ENCODE measurements at places on chromosomes 2 and 18.

- DNase-seq: peak; percentile 60
Observed at GRCh38 chr2:136381722-136382633, 264.0 kb upstream of the CXCR4 start.

GRCh38 chr2:36664696-36665076, 31.8 kb upstream of the VIT start:
- no peak for DNase-seq

DNA sequence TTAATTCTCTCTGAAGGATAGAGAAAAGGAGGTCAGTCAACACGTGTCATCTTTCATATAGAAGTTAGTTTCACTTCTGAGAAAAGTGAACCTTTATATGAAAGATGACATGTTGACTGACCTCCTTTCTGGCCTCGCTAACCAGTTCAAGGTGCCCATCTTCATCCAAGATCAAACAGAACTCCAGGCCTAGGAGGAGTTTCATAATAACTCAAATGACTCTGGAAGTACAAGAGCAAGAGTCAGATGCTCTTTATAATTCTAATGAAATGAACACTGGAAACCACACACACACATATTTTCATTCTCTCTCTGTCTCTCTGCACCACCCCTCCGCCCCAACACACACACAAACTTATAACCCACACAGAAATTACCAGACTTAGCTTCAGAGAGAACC, 16.3 kb downstream of the ANKRD44 start:
- no peak for DNase-seq

- DNase-seq: peak; percentile 39
Observed at GRCh38 chr18:11688972-11689668, at the start of gene GNAL. Gene GNAL (plus strand): TSS chr18:11689264. CDS start chr18:11689564, 300 bp downstream.

DNA sequence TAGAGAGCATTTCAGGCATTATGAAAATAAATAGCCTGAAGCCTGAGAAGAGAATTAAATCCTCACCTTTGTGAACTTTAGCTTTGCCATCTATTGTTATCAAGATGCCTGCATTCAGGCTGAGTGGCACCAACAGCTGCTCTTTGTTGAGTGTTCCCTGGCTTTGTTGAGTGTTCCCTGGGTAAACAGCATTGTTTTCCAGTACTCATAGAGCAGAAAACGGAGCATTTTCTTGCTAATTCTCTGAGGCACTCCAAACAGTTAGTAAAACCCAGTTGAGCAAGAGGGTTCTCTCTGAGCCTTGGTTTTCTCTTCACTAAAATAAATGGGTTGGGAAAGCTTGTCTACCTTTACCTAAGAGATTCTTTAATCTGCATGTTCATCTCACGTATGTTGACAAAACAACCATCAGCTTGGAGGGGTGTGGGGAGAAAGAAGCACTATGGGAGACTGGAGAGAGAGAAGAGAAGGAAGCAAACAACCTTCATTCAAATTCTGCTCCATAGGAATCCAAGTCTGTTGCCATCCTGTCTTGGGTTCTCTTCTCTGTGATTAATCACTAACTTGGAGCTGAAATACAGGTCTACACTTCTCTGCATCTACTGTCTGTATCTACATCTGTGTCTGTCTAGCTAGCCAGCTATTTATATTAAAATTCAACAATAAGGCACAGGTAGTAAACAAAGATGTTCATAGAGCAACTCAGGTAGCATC, 567.0 kb upstream of the SOX11 start:
- no peak for DNase-seq

- no peak for DNase-seq
Observed at GRCh38 chr18:36744261-36744876, 84.4 kb downstream of the TPGS2 start.

DNA sequence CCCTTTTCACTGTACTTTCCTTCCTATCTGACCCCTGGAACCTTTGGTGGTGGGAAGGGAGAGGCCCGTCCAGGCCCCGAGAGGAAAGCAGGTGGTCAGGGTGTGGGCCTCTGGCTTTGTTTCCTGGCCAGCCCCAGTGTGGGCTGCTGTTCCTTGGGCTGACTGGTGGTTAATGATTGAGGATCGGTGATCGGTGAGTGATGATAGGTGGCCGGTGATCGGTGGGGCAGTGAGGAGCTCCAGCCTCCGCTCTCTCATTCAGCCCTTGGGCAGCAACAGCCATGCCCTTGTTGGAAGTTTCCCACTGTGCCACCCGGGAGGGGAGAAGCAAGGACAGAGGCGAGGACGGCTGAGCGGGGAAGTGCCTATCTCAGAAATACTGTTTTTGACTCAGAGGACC, 7.3 kb downstream of the ACKR3 start:
- DNase-seq: no peak

- DNase-seq: no peak
Observed at GRCh38 chr2:86011449-86011941, 94.2 kb downstream of the POLR1A start.

GRCh38 chr2:178863130-178863855, 56.1 kb upstream of the TTN start:
- no peak for DNase-seq

- no peak for DNase-seq
Observed at GRCh38 chr2:129705085-129705484, 274.4 kb upstream of the RAB6C start.

DNA sequence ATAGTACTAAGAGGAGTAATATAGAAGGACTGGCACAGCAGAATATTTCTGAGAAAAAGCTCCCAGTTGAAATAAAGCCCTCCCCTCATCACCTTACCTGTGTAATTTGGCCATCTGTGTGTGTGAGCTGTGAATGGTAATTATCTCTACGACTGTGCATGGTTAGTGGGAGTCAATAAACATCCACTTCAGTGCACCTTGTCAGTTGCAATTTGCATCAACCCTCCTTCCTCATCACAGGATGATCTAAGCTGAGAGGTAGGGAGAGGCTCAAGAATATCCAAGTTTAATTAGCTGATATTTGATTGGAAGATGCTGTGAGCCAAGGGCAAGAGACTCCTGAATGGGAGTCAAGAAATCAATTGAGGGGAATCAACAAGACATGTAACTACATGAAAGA, 694.9 kb upstream of the KLHL29 start:
- no peak for DNase-seq

- no peak for DNase-seq
Observed at GRCh38 chr2:239118675-239119211, 270.9 kb downstream of the TWIST2 start.

DNA sequence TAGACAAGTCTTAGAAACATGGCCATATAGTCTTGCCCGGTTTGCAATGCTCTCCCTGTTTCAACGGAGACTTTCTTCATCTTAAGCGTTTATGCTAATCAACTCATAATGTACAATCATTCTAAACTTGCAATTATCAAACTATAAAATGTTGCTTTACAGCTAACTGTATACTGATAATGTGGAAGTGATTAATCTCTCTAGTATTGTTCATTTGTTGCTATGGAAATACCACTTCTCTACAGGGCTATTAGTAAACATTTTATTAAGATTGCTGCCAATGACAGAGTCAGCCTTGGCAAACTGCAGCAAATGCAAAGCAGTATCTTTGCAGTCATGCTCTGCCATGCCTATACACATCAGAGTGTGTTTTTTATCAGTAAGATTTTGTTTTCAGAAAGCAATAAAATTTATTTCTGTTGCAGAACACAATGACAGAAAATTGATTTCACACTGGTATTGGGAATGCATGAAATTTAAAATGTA, 1201.8 kb upstream of the CDH2 start:
- DNase-seq: no peak

GRCh38 chr2:67400560-67401485, 3.7 kb downstream of the ETAA1 start:
- DNase-seq: no peak

GRCh38 chr18:46449499-46449898, 207.5 kb downstream of the LOXHD1 start:
- no peak for DNase-seq

- DNase-seq: no peak
Observed at GRCh38 chr2:65850695-65851094, 418.3 kb upstream of the SPRED2 start.

GRCh38 chr2:204533629-204534370, 11.5 kb upstream of the PARD3B start:
- no peak for DNase-seq

GRCh38 chr18:6589923-6590322, 139.6 kb upstream of the ARHGAP28 start:
- DNase-seq: no peak

DNA sequence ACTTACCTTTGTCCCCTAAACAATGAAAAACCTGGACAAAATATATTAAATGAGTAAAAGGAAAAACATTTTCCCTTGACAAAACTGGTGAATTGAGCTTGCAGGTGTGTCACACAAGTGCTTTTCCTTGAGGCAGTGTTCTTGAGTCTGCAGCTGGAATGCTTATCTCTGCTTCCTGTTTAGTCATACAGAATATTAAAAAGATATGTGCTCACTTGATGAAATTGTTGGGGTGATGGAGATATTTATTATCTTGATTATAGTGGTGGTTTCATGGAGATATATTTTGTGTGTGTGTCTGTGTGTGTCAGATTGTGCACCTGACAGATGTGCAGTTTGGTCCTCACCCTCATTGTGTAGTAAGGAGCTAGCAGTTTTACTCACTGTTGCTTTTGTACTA, 3.3 kb downstream of the TAF1B start:
- DNase-seq: no peak

- DNase-seq: no peak
Observed at GRCh38 chr2:29361231-29361630, 246.0 kb downstream of the CLIP4 start.

DNA sequence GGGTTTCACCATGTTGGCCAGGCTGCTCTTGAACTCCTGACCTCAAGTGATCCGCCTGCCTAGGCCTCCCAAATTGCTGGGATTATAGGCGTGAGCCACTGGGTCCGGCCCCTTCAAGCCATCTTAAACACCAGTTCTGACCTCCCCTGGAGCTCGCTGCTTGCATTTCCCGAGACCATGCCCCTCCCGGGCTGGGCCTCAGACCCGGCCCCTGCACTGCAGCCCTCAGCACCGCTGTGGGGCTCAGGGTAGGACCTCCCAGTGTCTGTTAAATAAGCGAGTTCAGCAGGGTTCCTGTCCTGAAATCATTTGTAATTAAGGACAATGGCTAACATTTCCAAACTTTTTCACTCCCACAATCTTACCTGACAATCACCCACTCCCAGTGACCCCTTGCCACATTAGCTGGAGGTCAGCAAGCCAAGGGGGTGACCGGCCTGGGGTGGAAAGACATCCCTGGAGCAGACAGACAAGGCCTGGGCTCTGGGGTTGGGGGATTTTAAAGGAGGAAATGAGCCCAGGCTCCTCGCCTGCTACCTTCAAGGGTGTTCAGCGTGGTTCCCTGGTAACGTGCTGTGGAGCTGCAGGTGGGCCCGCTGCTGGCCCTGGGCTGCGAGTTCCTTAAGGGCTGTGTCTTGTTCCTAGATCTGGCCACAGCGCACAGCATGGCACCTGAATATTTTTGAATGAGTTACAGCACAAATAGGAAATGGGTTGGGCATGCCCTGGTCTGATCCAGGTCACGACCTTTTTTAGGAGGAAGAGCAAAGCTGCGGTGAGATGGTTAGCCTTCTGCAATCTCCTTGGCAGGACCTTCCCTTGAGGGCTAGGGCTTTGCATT, 15.1 kb downstream of the CYS1 start:
- no peak for DNase-seq

DNA sequence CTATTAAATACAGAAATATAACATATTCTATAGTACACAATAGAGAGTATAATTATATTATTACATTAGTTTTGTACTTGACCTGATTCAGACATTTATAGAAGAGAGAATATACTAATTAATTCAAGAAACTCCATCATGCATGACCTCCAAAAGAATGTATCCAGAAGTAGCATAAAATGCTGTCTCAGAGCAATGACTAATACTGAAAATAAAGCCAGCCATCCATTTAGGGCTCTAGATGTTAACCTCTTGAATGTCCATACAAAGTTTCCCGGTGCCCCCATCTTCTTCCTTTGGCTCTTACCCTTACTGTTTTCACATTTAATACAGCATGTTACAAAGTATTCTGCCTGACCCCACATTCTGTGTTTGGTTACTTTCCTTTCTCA, 102.0 kb downstream of the ARHGAP15 start:
- no peak for DNase-seq

GRCh38 chr2:144382849-144383248, 137.1 kb downstream of the ZEB2 start:
- DNase-seq: no peak

DNA sequence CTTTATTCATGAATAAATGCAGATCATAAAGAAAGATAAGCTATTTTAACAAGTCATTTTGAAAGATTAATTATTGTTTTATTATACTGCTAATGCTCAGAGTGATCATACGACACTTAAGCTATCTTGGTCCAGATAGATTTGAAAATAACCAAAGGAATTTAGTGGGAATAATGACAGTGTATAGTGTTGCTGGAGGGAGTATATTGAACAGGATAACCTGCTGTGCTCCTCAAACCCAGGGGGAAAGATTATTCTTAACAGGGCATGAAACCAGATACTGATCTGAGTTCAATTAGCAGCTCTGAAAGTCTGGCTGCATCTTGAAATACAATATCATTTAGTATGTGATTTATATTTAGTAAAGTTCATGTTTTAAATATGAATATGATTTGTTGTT, 216.3 kb upstream of the ITGA4 start:
- DNase-seq: no peak

DNA sequence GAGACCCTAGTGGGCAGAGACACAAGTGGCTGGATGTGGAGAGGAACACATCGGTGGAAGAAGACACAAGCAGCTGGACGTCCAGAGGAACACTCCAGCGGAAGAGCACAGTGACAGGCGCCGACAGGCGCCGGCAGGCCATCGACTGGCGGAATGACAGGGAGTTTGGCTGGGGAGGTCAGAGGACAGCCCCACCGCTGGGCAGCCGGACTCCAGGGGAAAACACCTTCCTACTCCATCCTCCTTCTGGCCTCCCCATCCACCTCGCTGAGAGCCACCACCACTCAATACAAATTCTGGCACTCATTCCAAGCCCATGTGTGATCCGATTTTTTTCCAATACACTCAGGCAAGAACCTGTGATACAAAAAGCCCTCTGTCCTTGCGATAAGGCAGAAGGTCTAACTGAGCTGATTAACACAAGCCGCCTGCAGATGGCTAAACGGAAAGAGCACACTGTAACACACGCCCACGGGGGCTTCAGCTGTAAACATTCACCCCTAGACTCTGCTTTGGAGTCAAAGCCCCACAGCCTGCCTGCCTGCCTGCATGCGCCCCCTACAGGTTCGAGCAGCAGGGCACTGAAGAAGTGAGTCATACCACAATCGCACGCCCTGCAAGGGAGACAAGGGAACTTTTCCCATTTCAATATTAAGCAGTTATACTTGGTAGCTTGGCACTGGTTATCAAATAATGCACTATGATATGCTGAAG, 50.2 kb upstream of the LRP1B start:
- no peak for DNase-seq

GRCh38 chr2:241063093-241063551, 39.0 kb downstream of the MTERF4 start:
- DNase-seq: no peak

- DNase-seq: no peak
Observed at GRCh38 chr2:119792907-119793312, 33.2 kb downstream of the PTPN4 start.

- DNase-seq: no peak
Observed at GRCh38 chr2:189641590-189641989, 19.7 kb upstream of the ASNSD1 start.

DNA sequence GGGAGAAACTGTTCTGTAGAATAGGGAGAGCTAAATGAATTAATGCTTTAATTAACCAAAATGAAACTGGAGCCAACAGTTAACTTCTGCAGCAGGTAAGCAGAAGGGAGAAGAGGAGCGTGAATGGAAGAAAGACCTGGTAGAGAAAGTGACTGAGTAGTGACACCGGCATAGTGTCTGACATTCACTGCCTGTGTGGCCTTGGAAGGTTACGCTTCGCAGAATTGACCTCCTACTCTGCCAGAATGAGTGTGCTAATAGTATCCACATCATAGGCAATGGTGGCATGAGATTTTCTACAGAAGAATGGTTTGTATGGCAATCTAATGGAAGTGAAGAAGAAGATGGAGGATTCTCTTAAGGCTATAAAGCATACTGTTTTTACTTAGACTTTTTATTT, 614.4 kb downstream of the CPS1 start:
- no peak for DNase-seq

All from activated CD4-positive, alpha-beta T cell treated with anti-CD3 and anti-CD28 coated beads, Interleukin-2, amount 50 U/mL, for 1 hour (primary cell).